ENCODE measurements at places on chromosomes 7 and 10.

DNA sequence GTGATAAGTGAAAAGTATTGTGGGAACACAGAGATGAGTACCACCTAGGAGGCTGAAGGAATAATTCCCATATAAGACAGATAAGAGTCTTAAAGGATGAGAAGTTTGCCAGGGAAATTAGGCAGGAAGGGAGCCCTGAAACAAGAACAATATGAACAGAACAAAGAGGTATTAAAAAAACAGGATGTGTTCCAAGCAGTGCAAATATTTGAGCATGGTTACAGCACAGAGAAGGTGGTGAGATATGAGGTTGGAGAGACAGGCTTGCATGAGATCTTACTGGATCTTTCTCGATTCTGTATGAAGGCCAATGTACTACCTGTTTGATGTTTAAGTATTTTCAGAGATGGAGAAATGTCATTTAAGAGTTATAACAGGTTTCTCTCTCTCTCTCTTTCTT, 20.3 kb downstream of the TAC1 start:
- no peak for DNase-seq

GRCh38 chr10:13054844-13055243, 45.1 kb upstream of the OPTN start:
- DNase-seq, result no peak

DNA sequence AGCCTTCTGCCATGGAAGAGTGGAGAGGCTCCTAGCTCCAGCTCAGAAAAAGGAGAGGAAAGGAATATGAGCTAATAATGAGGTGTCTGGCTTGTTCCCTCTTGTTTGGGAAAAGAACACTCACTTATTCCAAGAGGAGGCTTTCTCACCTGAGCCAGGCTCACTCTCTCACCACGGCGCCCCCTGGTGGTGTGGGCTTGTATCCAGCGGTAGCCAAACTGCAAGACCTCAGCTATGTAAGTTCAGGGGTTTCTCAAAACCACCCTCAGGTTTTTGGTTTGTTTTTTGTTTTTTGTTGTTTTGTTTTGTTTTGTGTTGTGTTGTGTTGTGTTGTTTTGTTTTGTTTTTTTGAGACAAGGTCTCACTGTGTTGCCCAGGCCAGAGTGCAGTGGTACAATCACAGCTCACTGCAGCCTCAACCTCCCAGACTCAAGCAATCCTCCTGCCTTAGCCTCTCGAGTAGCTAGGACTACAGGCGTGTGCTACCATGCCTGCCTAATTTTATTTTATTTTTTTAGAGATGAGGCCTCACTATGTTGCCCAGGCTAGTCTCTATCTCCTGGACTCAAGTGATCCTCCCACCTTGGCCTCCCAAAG, 124.0 kb downstream of the TMEM130 start:
- DNase-seq, result peak; percentile 52

DNA sequence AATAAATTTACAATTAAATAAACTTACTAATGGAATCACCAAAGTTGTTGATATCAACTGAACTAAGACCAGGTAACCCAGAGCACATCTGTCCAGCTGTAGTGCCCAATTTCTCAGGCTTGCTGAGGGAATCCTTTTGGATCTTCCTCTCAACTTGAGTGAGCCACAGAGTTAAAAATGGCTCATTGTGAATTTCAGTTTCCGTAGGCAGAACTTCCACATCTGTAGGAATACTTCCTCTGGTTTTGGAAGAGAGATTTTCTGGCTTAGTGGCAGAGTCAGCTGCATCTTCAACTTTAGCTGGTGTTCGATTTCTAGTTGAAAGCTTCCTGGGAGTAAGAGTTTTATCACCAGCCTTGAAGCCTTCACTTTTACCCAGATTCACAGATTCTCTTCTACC, 11.3 kb downstream of the MKI67 start:
- no peak for DNase-seq

DNA sequence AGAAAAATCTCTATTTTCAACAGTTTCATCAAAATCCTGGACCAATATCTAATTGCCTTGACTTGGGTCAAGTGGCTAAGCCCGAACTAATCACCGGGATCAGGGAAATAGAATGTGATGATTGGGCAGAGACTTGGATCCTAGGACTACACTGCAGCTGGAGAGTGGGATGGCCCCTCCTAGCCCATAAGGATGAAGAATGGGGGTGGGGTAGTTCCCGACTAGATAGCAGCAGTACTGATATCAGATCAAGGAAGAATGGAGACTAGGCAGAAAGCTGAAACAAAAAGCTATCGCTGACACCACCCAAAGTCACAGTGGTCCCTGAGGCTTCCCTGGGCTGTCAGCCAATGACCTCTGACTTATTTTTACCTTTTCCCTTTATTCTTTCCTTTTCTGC, 160.4 kb upstream of the PHYHIPL start:
- DNase-seq, result no peak

DNA sequence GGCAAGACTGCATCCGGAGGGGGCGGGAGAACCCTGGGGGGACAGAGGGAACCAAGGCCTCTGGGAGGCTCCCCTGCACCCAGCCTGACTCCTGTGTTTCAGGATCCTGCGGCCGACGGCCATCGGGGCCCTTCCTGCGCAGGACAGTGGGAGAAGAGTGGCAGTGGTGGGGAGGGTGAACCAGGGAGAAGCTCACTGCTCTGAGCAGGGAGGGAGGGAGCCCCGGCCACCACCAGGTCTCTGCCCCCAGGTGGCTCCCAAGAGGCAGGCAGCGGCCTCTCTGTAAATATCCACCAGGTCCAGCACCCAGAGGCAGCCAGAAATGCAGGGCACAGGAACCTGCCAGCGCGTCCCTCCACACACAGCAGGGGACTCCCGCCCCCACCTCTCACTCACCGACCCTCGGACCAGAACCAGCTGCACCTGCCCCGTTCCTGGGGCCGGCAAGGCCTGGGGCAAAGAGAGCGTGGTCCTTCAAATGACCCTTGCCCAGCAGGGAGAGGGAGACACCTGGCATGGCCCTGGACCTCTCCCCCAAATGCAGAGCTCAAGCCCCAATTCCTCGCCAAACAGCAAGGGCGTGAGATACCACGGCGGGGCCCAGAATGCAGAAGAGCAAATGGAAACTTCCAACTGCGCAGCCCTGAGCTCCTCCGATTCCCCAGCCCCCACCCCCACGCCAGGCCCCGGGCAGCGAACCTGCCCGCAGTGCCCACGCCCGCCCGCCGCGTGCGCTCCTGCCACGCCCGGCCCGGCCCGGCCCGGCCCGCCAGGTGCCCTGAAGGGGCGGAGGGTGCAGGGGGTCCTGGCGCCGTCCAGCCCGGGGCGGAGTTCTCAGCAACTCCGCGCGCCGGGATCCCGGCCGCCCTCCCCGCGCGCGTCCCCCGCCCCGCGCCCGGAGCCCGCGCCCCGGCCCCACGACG, 805 bp downstream of the RASGEF1A start:
- DNase-seq, result no peak

DNA sequence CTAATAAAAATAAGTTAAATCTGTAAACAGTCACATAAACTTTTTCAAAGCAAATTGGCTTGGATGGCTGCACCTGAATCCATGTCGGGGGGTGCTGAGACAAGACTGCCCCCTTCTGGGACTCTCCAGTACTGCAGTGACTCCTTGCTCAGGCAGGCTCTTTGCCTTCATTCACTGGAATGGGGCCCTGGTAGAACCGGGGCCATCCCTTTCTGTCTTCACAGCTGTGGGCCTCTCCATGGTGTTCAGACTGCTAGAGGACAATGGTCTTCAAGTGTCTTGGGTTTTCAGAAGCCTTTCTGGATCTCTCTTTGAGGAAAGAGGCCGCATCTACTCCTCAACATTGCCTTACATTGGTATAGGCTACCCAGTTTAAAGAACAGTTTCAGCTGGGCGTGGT, 16.1 kb upstream of the IMPDH1 start:
- peak; percentile 56 for DNase-seq

DNA sequence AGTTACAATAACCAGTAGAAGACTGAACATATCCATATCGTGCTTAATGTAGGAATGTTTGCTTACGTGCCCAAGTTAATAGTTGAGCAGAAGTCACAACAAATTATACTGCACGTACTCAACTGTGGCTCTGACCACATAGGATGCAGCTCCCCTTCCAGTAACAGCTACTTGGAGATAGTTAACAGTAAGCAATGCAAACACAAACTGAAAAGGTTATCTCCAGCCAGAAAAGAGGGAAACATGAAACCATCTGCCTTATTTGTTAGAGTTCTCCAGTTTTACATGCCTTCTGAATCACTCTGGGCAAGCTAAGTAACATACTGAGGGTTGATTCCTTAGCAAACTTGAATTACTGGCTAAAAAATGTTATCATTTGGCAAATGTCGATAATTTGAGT, 9.8 kb downstream of the DHX32 start:
- no peak for DNase-seq

DNA sequence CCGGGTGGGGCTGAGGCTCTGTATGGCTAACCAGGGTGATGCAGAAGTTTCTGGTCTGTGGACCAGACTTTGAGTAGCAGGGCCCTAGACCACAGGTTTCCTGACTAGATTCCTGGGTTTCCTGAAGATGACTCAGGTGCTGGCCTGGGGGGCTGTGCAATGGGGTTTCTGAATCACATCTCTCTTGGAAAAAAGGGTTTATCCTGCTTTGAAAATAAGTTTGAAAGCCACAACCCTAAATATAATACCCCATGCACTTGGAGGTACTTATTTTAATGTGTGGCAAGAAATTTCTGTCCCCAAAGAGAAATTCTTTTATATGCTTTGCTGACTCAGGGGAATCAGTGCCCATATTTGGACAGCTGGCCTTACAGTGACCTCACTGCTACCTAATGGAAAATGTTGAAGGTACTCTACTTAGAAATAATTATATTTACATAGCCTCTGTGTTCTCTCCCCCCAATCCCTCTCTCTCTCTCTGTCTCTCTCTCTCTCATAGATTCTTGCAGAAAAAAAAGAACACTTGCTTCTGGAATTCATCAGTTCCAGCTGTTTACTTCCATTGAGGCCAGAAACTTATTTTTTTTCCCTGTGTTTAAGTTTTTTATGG, 184.4 kb upstream of the LYZL2 start:
- peak; percentile 79 for DNase-seq

- peak; percentile 87 for DNase-seq
These were observed 91.1 kb downstream of the CXCL12 start for GRCh38 chr10:44293842-44294241.

DNA sequence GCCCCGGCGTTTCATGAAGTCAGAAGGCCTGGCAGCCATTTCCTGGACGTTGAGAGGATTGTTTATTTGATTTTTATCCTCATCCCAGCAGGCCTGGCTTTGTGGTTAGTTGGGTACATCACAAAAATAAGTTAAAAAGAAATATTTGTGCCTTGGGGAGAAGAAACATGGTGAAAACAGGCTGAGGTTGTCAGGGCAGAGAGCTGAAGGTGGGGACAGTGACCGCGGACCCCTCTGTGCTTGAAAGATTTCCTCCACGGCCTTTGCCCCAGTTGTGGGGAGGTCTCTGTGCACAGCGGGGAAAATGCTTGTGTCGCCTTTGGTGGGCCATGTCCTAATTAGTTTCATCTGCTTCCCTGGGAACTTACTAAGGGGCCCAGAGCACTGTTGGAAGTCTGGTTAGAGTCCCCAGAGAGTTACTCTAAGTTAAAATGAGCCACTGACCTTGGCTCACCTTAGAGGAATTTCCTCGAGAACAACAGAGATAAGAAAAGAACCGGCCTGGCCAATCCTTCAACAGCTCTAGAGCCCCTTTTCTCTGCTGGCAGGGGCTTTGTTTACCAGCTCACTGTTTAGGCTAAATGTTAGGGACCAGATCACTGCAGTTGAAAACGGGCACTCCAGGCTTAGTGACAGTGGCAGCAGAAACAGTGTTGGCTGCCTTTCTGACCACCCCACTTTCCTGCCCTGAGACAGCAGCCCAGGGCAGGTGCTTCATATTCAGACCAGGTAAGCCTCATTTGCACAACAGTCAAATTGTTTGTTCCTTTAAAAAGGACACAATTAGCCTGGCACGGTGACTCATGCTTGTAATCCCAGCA, 37.9 kb downstream of the CRCP start:
- peak; percentile 67 for DNase-seq

- DNase-seq, result peak; percentile 79
These were observed 114.8 kb upstream of the ARID5B start for GRCh38 chr10:61786728-61787127.

GRCh38 chr10:76723844-76724243, 913.8 kb downstream of the KCNMA1 start:
- no peak for DNase-seq

GRCh38 chr7:17371671-17372524, 73.4 kb downstream of the AHR start:
- peak; percentile 97 for DNase-seq

- DNase-seq, result no peak
These were observed 54.5 kb downstream of the WDR37 start for GRCh38 chr10:1110674-1111119.

DNA sequence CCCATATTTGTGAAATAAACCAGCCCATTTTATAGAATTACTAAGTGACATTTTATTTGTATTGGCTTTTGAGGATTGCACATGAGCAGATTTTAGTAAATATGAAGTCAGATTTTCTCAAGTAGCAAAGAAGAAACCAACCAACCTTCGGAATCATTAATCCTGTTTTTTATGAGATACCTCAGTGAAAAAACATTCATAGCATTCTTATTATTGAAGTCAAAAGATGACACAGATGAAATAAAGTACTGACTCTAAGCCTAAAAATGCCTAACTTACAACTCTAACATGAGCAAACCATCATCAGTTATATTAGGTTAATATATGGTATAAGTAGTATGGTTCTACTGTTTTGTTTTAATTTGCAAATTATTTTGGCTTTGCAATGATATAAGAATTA, 59.9 kb upstream of the AGBL3 start:
- DNase-seq, result peak; percentile 62

GRCh38 chr10:108899670-108900069, 1023.6 kb downstream of the XPNPEP1 start:
- no peak for DNase-seq
